Thymus (tissue), 14 donors: ENCODE measurements at places on chromosomes 7 and 10.

GRCh38 chr7:138941545-138941944 lies 39.6 kb downstream of the KIAA1549 start:
- no peak for DNase-seq

DNA sequence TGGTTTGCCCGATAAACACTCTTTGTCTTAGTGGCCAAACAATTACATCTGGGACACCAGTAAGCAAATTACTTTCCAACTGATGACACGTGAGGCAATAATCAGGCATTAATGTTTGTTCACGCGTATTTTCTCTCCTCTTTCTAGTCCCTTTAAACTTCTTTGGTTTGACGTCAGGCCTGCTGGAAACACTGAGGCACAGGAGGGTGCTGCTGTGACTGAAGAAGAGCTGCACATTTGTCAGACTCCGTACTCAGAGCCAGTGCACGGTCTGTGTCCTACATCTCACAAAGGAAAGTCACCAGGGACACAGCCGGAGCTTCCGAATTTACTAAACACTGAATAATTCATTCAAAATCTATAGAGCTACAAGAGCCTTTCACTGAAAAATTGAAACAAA lies 57.6 kb upstream of the ANAPC16 start:
- DNase-seq: no peak

GRCh38 chr10:119653209-119653608 lies 2.0 kb downstream of the BAG3 start:
- no peak for DNase-seq

DNA sequence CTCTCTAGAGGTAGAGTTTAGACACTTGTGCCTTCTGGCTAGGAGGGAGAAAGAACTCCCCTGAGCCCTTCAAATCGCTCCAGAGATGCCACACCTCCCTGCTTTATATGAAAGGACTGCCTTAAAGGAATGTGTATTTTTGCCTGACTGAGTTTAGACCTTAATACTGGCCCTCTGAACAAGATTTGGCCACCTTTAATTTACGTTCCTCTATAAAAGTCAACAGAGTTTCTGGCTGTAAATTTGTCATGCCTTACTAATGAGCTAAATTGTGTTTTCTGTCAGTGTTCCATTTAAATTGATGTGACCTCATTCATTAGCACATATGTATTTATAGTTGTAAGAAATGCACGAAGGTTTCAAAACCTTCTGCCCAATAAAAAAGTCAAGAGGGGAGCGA lies 48.0 kb downstream of the SEMA3C start:
- no peak for DNase-seq

- no peak for DNase-seq
Observed at GRCh38 chr10:117723343-117723742, 180.8 kb downstream of the EMX2 start.

- peak; percentile 14 for DNase-seq
Observed at GRCh38 chr10:95430231-95430951, 130.8 kb downstream of the SORBS1 start.

- DNase-seq: no peak
Observed at GRCh38 chr7:66167773-66168387, 37.3 kb upstream of the TPST1 start.

DNA sequence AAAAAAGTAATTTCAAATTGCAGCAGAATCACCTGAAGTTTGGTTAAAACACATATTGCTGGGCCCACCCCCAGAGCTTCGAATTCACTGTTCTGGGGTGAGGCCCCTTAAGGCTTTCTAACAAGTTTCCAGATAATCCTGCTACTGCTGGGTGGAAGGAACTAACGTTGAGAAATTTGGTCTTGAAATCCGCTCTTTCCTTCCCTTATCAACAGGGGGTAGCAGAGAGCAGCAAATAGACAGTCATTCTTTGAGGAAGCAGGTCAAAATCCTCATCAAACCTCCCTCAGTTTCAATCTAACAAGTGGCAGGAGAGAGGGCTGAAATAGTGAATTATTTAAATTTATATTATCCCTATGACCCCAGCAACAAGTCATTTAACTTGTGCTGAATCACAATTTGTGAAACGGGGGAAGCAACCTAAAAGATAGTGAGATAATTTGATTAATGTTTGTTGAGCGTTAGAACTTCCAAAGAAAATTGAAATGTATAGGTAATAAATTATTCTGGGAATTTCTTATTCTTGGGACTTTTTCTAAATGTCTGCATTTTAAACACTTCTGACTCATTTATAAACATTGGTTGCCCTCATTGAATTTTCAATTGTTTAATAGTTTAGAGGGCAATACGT lies 21.7 kb upstream of the MALSU1 start:
- peak; percentile 58 for DNase-seq

GRCh38 chr7:11835260-11835659 lies 3.3 kb upstream of the THSD7A start:
- no peak for DNase-seq

DNA sequence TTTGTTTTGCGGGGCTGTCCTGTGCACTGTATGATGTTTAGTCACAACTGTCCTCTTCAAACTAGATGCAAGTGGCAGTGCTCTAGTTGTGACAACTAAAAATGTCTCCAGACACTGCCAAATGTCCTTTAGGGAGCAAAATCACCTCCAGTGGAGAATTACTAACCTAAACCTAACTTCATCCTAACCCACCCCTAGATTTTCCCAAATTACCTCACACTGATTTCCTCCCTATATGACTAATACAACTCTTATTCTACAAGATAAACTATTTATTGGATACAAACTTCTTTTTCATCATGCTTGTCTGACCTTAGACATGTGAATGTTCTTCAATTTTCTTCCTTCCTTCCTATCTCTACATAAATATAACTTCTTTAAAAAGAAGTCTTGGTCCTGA lies 26.4 kb downstream of the PNPLA8 start:
- DNase-seq: no peak

DNA sequence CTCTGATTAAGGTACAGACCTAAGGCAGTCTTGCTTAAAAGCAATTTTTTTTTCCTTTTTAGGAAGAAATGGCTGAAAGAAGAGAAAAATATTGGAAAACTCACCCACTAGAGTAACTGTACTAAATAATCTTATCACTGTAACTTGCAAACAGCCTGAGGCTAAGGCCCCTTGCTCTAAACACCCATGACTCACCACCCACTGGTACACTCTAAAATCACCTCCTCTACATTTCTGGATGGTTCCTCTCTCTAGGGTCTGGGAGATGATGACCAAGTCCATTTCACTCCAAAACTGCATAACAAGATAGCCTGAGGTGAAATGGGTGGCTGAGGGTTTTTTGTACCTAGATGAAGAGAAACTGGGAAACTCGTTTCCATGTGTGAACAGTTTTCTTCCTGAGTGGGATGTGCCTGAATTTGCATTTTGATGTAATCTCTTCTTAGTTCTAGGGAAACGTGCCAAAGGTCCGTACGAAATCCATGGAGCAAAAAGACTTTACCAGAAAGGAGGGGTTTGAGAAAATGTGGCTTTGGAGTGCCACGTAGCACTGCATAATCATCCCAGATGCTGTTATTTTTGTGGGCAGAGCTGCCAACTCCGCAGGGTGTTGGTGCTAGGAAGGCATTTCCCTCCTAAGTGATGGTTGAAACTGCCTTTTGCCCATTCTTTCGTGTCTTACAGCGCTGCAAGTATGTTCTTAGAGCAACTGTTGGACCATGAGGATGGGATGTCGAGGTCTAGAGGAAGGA lies 113.5 kb upstream of the C10orf90 start:
- no peak for DNase-seq

- DNase-seq: no peak
Observed at GRCh38 chr10:121800831-121801230, 127.0 kb downstream of the ATE1 start.

DNA sequence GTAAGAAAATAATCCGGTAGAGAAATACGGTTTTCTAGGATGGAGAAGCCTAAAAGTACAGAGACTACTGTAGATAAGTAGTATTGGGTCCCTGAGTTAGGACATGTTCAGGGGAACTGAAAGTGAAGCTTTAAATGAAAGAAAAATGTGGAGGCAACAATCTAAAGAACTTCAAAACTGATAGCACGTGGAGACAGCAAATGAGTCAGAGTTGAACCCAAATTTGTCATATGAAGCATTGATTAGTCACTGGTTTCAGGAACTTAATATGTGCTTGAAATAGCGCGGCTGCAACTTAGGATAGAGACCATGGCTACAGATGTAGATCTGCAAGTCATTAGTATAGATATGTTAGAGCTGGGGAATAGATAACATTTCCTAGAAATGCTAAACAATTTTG lies 1138.6 kb upstream of the SORCS1 start:
- DNase-seq: no peak

- DNase-seq: no peak
Observed at GRCh38 chr7:93728292-93728691, 153.8 kb upstream of the CALCR start.
